AG08395 (cell line): ENCODE measurements at places on chromosomes 5 and 9.

- peak; percentile 88 for DNase-seq
Measured at GRCh38 chr9:112753725-112754124, 3.2 kb downstream of the SNX30 start.

DNA sequence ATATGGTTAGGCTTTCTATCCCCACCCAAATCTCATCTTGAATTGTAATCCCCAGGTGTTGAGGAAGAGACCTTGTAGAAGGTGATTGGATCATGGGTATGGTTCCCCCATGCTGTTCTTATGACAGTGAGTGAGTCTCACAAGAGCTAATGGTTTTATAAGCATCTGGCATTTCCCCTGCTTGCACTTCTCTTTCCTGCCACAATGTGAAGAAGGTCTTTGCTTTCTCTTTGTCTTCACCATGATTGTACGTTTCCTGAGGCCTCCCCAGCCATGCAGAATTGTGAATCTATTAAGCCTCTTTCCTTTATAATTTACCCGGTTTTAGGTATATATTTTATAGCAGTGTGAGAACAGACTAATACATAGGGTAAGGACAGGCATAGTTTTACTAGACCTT is 334.5 kb downstream of the TLR4 start:
- no peak for DNase-seq

- no peak for DNase-seq
Measured at GRCh38 chr9:98805506-98806272, 1.8 kb upstream of the GALNT12 start.

DNA sequence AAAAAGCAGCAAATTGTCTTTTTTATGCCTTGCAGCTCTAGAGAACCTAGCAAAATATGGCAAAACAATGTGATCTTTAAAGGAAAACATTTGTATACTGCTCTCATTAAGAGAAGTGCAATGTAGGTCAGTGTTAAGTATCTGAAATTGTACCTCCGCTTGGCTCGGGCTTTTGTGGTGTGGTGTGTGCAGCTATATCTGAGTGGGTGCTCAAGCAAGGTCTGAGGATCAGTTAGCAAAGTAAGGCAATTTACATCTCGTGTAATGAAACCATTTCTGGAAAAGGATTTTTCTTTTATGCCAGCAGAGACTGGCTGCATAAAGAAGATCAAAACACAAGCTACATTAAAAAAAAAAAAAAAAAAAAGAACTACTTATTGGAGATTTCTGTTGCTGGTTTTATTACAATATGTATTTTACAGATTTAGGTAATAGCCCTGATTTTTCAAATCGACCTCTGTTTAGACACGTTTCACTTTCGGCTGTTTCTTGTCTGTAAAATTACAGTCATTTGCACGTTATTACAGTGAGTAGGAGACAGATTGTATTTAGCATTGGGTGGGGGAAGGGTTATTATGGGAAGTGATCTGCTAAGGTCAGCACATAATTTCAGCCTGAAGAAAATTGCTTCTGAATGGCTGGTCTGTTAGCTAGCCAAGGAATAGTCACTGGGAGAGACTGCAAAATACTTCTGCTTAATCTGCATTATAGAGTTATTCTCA is 7.9 kb upstream of the ZNF608 start:
- no peak for DNase-seq

DNA sequence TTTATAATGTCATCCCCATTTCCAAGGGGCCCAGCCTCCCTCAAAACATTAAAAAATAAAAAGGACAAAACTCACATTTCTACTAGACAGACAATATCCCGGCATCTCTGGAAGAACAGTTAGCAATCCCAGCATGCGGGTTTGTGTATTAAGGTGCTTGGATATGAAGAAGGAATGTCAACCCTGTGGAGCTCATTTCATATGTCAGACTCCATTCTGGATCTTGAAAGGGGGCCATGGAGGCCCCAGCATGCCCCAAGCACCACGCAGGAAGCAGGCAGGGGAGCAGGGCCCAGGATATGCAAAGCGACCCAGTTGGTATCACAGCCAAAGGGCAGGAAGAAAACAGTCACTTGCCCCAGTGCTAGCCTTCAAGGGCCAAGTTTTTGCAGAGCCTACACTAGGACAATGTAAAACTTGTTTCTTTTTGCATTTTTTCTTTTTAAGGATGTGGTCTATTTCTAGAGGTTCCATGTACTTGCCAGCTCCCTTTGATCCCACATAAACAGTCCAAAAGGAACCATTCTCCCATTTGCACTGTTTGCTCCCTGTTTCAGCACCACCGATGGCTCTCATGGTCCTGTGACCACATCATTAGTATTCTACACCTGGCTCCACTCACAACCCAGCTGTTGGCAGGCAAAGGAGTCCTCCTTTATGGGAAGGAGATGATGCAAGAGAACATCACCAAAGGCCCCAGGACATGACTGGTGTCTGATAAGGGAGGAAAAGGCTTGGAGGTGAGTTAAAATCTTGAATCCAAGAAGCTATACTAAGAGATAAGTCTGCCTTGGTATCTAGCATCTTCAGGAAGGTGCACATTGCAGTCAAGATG is 58.3 kb downstream of the FGF1 start:
- DNase-seq: no peak

- no peak for DNase-seq
Measured at GRCh38 chr9:135214054-135214640, 126.7 kb downstream of the OLFM1 start.

- DNase-seq: peak; percentile 76
Measured at GRCh38 chr9:91500509-91501014, 76.9 kb upstream of the NFIL3 start.

- no peak for DNase-seq
Measured at GRCh38 chr5:44993286-44993685, 184.5 kb downstream of the MRPS30 start.
